NCI-H748 treated with DMSO at 0.1 percent for 48 hours (cell line): ENCODE measurements at places on chromosomes 7 and 10.
A peak's percentile ranks its signal among the peaks of the same experiment; 100 is the strongest.

GRCh38 chr7:98240961-98241673, 10.9 kb downstream of the TECPR1 start:
- DNase-seq = no peak

DNA sequence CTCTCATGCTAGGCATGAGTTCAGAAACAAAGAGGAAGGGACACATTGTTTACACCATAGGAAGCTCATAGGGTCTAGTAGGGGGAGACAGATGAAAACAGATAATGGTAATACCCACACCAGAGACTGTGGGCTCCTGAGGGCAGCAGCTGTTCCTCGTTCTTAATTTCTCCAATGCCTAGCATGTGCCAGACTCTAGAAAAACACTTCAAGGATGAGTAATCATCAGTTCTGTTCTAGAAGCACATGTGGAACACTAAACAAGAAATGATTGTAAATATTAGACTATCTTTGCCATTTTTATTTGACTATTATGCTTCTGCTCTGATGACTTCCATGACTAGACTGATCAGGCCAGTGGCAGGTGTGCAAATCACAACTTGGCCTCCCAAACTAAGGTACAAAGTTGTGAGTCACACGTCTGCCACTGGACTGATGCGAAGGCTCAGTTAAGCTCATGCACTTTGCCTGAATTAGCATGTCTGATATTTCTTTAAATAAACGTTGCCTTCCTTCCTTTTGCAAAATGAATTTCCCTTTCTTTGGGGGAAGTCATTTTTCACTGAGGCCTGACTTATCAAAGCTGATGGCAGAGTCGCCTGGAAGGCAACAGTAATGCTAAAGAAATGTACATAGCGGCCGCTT, 89.2 kb upstream of the FGL2 start:
- no peak for DNase-seq

DNA sequence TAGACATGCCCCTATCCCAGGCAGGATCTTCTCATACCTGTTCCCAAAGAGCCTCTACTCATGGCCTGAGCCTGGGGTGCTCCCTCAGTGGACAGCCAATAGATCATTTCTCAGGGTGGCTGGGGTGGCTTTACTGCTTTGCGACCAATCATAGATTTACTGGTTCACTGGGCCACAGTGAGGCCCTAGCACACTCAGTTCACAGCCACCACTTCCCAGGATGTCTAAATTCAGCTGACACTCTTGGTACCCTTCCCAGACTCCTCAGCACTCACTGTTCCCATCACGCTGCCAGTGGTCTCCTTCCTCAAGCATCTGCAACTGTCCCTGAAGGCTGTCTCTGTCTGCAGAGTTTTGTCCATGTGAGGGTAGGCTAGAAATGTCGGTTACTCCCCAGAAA, 50.6 kb downstream of the ARHGAP22 start:
- no peak for DNase-seq

GRCh38 chr7:47031786-47032535, 550.0 kb downstream of the TNS3 start:
- DNase-seq = no peak

- DNase-seq = no peak
Observed at GRCh38 chr7:100397315-100398081, 24.2 kb downstream of the PILRA start.

DNA sequence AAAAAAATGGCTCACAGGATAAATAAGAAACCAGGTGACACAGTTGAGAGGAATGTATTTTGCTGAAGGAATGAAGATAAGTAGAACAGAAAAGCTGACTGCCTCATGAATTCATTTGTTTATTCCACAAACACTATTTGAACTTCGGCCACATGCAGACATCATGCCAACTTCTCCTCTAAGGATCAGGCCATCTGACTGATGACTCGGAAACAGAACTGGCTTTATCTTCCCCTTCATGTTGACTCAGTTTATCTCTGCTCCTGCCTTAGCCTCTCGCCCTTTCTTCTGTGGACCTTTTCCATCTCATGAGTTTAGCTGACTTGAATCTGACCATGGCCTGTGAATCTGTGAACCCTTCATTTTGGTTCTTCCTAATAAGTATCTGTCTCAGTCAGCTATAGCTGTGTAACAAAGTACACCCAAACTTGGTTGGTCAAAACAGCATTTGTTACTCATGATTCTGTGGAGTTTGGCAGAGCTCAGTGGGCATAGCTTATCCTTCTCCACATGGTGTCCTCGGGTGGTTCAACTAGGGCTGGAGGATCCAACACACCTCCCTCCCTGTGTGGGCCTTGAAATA, 44.0 kb upstream of the GRID1 start:
- DNase-seq = no peak

DNA sequence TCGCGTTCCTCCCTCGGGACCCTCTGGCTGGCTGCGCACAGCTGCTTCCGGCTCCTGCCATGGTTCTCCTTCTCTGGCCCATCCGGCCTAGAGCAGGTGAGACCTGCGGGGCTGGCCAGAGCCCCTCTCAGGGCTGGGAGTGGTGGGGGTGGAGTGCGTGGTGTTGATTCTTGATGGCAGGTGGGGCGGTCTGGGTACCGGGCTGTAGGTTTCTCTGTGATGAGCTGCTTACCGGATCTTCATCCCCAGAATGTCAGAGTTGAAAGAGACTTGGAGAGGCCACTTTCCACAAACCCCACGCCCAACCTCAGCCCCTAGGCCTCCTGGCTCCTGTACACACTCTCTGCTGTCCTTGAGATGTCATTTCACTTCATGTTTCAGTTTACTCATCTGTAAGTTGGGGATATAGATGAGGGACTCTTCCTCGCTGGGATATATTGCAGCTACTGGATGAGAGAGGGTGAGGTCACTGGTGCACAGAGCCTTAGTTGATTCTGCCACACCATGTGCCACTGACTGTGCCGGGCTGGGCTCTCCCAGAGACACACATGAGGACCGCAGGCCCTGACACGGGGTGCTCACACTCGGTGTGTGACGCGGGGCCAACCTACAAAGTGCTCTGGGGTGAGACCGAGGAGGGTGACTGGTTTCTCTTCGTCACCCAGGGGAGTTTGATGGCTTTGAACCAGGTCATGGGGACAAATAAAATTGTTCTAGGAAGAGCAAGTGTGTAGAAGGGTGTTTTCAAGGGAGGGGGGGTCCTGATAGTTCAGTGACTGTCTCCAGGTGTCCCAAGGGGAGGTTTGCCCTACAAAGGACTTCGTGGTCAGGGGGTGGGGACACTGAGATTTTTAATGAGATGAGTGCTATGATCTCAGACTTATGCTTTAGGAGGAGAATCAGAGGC, 29.5 kb downstream of the ZNF775 start:
- DNase-seq = no peak

GRCh38 chr7:50688226-50688590, 94.5 kb downstream of the GRB10 start:
- no peak for DNase-seq

DNA sequence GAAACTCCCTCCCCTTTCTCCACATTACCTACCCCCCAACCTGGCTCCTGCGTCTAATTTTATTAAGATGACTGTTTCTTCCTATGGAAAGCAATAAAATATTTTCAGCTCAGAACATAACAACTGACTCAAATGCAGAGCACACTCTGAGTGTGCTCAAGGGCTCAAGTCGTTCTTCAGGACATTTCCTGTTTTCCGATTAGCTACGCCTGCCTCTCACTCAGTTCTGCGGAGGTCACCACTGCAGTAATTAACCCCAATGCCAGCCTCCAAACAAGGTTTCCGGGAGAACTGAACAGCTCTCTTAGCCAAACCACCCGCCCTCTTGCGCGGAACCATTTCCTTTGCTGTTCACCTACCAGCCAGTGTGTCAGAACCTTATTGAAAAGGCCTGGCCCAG, 19.3 kb downstream of the MYOF start:
- no peak for DNase-seq

DNA sequence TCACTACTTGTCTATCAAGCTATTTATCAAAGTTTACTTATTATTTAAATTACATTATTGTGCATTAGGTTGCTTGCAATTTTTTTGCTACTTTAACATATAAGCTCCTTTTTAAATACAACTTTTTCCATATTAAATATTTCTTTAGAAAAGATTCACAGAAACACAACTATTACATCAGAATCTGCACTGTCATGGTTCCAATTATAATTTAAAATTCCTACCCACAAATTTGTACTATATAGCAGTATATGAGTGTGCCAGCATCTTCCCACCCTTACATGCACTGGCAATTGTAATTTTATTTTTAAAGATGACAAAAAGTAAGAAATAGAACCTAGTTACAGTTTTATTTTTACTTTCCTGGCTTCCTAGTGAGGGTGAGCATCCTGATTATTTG, 15.8 kb downstream of the MINDY3 start:
- DNase-seq = no peak

- no peak for DNase-seq
Observed at GRCh38 chr7:71145906-71146901, 14.3 kb downstream of the GALNT17 start.

- no peak for DNase-seq
Observed at GRCh38 chr10:12729885-12730284, 271.6 kb downstream of the CCDC3 start.

DNA sequence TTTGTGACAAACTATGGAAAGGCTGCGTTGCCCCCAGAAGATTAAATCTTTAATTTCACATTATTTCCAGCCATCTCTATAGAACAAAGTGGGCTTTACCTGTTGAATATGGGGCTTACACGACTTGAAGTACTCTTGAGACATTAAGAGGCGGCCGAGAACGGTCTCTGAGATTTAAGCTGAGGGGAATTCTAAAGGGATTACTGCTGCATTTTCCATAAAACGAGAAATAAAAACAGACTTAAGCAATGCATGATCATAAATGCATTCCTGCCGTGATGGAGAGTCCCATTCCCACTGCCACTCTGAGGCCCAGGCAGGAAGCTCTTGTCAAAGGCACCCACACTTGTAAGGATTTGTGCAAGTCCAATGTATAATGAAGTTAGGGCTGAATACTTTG, 329.7 kb upstream of the SHH start:
- no peak for DNase-seq

GRCh38 chr7:117148971-117149370, 173.9 kb downstream of the WNT2 start:
- DNase-seq = no peak

- no peak for DNase-seq
Observed at GRCh38 chr10:89695307-89695706, 6.1 kb upstream of the KIF20B start.

DNA sequence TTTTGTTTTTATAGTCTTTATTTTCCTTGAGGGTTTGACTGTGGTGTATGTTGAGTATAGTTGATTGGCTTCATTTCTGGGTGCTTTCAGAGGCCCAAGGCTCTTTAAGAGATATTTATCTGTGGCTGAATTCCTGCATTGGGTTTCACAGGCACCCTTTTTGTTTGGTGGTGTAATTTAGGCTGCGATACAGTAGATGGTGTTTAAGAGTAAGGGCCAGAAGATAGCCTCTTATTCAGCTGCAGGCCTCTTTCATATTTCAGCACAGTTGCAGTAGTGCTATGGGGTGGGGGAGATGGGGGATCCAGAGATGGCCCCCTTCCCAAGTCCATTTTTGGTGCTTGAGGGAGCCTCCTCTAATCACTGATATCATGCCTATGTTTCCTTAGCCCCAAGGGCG, 69.7 kb downstream of the MGAM2 start:
- DNase-seq = no peak

DNA sequence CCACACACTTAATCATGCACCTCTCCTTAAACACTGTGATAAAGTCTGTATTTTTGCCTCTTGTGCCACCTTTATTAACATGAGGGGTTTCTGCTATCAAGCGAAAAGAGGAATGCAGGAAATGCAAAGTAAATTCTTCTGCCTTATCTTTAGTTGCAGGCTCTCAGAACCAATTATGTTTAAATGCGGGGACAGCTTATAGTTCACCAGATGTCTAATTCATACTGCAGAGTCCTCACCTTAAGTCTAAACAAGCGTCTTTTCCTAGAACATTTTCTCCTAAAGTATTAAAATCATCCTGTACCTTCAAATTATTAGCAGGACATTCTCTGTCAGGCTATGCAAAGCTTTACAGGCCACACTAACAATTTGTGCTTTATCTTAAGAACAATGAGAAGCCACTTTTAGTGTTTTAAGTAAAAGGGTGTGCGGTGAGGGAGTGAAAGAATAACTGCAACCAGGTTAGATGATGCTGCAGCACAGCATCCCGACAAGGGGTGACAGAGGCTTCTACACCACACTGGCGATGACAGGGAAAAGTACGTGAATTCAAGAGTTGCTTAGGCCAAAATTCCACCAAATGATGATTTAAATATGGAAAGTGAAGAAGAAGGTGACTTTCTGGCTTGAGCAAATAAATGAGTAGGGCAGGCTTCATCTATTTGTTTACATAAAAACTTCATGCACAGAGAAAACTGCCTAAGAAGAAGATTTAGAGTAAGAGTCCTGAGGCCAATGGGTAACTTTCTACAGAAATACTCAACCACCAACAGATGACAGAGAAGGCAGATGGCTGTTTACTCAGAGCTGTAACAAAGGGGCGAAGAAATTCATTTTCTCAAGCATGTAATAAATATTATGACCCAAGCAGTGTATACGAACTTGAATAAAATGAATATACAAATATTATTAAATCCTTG, 36.0 kb downstream of the EZH2 start:
- DNase-seq = no peak

DNA sequence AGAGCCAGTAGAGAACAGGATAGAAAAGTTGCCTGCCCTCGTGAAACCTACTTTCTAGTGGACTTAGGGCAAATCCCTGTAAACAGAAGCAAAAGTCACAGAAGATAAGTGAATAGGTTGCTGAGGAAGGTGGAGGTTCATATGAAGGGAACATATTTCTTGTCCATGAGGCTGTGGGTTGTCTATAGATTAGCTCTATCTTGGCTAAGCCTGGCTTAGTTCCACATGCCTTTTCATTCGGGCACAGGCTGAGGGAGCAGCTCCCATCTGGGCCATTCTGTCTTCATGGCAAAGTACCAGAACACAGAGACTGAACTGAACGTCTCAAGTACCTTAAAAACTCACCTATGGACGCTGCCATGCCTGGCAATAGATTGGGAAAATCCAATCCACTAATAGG, 45.3 kb downstream of the BZW2 start:
- no peak for DNase-seq

GRCh38 chr7:90980545-90980944, 283.7 kb upstream of the FZD1 start:
- no peak for DNase-seq

DNA sequence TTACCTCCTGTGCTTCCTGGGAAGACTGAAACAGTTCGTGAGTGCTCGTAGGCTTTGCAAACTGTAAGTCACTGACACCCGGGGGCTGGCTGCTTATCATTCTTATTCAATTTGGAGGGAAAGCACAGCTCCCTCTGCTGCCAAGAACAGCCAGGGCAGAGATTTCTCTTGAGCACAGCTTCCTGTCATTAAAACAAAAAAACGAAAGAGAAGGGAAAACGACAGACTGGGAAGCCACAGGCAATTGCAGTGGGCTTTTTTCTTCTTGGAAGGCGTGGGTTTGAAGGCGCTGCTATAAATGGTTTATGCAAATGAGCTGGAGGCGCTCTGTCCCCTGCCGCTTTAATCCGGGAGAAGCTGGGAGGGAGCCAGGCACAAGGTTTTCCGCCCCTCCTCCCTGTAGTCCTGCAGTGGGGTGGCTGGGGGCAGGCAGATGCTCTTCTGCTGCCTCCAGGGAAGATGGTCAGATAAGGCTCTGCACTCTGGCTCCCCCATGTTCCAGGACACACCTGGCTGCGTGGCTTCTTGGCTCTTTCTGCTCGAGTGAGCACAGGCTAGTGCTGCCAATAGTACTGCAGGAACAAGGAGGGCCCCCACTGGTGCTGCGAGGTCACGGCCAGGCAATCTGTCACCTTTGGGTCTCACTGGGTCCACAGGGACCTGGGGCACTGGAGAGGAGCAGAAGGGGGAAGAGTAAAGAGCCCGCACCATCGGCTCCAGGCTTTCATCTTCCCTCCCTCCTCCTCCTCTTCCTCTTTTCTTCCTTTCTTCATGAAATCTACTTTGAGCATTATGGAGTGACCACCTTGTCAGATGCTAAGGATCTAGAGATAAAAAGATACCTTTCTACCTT, 49.5 kb downstream of the NEURL1 start:
- DNase-seq = peak; percentile 59
